Colonic mucosa (tissue), 4 donors: ENCODE measurements at places on chromosomes 3 and 15. TPM values are rescaled to one million over a fixed set of nuclear protein-coding genes. Genes with fewer than 3 reads are reported as not detected.

GRCh38 chr15:67870868-67871408, 31.1 kb upstream of the RNU6-1 start:
- no peak for DNase-seq
- H3K36me3 ChIP-seq, result no peaks in the 10 kb centered on the region
- no peaks in the 10 kb centered on the region for H3K4me1 ChIP-seq
- H3K27ac ChIP-seq, result no peak overlapping the region
- no peaks in the 10 kb centered on the region for H3K27me3 ChIP-seq

GRCh38 chr15:66752078-66752477, 50.0 kb downstream of the SMAD6 start:
- H3K27me3 ChIP-seq, result no peaks in the 10 kb centered on the region
- no peak for DNase-seq
- H3K27ac ChIP-seq, result no peak overlapping the region
- no peaks in the 10 kb centered on the region for H3K36me3 ChIP-seq
- H3K4me1 ChIP-seq, result no peaks in the 10 kb centered on the region

- DNase-seq, result no peak
- no peak overlapping the region for H3K27ac ChIP-seq
- no peaks in the 10 kb centered on the region for H3K27me3 ChIP-seq
- no peak overlapping the region for H3K4me3 ChIP-seq
- H3K4me1 ChIP-seq, result no peaks in the 10 kb centered on the region
- H3K36me3 ChIP-seq, result no peaks in the 10 kb centered on the region
Observed at GRCh38 chr15:31537770-31538592, 211.3 kb downstream of the KLF13 start.

- no peaks in the 10 kb centered on the region for H3K27me3 ChIP-seq
- H3K36me3 ChIP-seq, result no peaks in the 10 kb centered on the region
- no peak for DNase-seq
- no peak overlapping the region for H3K4me3 ChIP-seq
- no peak overlapping the region for H3K27ac ChIP-seq
Observed at GRCh38 chr3:172258624-172259023, 189.6 kb downstream of the GHSR start.

DNA sequence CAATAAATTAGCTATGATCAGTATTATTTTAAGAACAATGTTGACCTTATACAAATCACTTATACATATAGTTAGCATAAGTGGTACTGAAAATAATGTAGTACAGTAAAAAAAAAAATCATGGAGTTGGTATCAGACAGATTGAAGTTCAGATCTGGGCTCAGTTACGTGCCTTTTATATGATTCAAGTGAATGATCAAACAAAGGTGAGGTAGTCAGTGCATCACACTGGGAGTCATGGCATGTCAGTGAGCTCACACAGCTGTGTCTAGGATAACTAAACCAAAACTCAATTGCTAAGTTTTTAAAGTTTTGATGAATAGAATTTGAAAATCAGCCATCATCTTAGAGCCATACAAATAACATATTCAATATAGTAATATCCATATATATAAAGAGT, 11.2 kb upstream of the CCR8 start:
- H3K36me3 ChIP-seq, result no peaks in the 10 kb centered on the region
- H3K4me1 ChIP-seq, result no peaks in the 10 kb centered on the region
- DNase-seq, result peak; percentile 46
- H3K27me3 ChIP-seq, result no peaks in the 10 kb centered on the region
- H3K4me3 ChIP-seq, result no peak overlapping the region

Gene RAMAC
- 23.0 TPM for total RNA-seq

Gene TIMP4
- total RNA-seq, result 2.0 TPM

Gene UQCRC1
- 753 TPM for total RNA-seq
